ENCODE measurements at places on chromosomes 6 and 20.

DNA sequence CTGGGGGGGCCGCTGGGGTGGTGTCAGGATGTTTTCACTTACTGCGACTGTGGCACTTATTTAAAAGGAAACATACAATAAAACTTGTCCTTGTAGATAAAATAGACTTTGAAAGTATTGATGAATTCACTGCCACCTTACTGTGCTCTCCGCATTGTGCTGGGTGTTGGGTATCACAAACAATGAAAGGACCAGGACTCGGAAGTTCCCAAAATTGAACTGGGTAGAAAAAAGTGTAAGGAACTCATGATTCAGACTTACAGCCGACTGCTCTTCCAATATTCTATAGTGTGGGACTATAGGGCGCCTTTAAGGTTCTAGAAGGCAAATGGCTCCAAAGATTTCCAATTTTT is 32.1 kb upstream of the ID4 start:
- DNase-seq: peak; percentile 8

DNA sequence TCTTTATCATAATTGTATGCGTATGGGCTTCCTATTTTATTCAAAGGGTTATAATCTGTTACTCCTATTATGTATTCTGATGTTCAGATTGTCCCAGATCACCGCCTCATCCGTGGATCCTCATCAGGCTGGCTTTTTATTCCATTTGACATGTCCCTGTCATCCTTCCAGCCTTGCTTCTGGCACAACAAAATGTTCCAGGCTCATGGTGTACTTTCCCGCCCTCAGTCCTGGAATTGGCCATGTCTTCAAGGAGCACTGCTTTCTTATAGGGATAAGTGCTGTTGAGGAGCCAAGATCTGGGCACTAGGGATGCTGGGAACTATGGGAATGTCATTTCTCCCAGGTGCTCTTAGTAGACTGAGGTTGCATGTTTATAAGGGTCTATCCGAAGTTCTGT is 207.8 kb downstream of the JARID2 start:
- DNase-seq: no peak

GRCh38 chr20:50930139-50930975 is 880 bp downstream of the ADNP start:
- DNase-seq: no peak

GRCh38 chr6:39929733-39930461 is 4.4 kb downstream of the MOCS1 start:
- DNase-seq: peak; percentile 37

- no peak for DNase-seq
Observed at GRCh38 chr20:63196768-63197470, 19.0 kb downstream of the YTHDF1 start.

GRCh38 chr6:51706086-51706485 is 381.3 kb downstream of the PKHD1 start:
- DNase-seq: no peak

- no peak for DNase-seq
Observed at GRCh38 chr20:36238760-36239159, 2.5 kb downstream of the AAR2 start.

DNA sequence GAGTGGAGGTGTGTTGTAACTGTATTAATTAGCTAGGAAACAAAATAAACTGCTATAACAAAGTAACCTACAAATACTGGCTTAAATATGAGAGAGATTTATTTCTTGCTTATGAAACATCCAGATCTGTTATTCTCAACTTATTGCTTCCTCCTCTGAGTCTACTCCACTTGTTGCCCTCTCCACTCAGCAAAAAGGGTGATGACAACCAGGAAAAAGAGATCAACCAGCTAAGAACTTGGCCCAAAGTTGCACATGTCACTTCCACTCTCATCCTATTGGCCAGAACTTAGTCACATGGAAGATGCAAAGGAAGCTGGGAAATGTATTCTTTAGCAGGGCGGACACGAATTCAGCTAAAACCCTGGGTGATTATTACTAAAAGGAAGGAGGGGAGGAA is 5.2 kb upstream of the TP53RK start:
- DNase-seq: peak; percentile 48

- DNase-seq: no peak
Observed at GRCh38 chr20:59484228-59484627, 120.1 kb upstream of the PHACTR3 start.

- DNase-seq: no peak
Observed at GRCh38 chr6:157767775-157768156, 55.3 kb upstream of the SNX9 start.

DNA sequence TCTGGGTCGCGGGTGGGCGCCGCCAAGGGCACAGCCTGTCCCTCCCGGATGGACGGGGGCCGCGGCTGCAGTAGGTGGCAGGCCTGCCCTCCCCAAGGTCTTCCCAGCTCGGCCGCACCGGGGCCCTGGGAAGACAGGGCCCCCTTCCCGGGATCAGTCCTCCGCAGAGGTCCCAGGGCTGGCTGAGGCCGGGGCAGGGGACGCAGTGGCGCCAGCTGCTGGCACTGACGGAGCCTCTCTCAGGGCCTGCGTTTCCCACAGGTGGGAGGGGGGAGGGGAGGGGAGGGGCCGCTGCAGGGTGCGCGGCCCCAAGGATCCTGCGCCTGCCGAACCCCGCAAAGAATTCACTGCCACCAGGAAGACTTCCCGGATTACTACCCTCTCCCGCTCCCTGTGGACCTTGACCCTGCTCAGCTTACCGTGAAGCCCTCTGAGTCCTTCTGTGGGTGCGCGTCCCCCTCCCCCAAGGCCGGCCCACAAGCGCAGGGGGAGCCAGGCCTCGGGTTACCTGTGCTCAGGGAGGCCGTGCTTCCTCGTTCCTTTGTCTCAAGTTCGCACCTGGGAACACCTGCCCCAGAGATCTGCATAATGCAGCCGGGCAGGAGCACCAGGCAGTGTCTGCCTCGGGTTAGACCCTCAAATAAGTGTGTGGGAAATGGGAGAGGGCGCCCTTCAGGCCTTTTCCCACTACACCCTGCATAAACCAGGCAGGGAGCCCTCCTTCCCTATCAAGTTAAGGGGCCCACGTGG is 5.1 kb downstream of the LZTS3 start:
- DNase-seq: no peak

DNA sequence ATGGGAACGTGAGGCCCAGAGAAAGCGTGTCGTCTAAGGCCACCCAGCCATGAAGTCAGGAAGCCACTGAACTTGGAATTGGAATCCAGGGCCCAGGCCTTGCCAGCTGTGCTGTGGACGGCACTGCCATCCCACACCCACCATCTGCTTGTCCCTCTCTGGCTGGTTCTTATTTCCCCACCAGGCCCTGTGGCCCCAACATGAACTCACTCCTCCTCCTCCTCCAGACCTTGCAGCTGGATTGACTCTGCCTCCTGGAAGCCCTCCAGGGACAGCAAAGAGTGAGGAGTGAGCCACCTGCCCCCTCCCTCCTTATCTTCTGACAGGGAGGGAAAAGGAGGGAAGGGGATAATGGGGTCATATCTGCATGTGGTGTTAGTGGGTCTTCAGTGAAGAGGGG is 16.0 kb upstream of the IP6K3 start:
- DNase-seq: no peak

DNA sequence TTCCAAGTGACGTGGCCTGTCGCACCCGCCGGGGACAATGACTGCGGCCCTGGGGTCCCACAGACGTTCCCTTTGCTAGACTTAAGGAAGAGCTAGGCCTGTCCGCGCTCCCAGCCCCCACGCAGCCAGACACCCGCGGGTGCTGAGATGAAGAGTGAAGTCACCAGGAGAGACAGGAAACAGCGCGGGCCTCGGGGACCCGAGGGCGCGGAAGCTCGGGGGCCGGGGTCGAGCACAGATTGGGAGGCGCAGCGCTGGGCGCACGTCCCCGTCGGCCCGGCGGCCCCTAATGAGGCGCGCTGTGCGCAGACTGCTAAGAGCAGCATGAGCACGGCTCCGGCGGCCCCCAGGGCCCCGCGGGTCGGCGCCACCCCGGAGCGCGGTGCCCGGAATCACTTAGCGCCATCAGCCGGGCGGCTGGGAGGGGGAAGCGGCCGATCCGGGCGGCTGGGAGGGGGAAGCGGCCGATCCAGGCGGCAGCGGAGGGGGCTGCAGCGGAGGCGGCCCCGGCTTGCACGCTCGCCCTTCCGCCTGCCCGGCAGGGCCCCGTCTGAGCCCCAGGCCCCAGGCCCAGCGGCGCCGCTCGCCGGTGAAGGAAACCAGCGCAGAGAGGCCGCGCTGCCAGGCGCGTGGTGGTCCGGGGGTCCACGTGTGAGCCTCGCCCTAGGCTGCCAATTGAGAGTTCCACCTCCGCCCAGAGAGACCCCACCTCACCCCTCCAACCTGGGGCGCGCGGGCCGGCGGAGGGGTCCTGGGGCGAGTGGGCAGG is 8.3 kb upstream of the AVP start:
- no peak for DNase-seq

- DNase-seq: no peak
Observed at GRCh38 chr6:18021166-18021850, 33.9 kb upstream of the KIF13A start.
